ENCODE measurements at places on chromosomes 16 and 17.
A peak's percentile ranks its signal among the peaks of the same experiment; 100 is the strongest.

DNA sequence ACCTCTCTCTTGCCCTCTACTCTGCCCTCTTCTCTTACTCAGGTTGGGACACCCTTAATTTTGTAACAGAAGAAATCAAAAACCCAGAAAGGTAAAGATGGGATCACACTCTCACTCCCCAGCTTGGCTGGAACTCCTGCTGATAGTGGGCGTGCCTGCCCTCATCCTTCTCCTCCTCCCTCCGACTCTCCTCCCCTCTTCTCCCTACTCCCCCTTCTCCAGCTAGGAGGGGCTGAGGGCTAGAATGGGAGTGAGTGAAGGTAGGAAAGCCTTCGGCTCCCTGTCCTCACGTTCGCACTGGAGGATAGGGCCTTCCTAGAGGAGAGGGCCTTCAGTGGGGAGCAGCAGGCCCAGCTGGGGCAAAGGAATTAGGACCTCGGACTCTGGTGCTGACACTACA lies 20.3 kb downstream of the SLC7A6OS start:
- DNase-seq, result no peak

DNA sequence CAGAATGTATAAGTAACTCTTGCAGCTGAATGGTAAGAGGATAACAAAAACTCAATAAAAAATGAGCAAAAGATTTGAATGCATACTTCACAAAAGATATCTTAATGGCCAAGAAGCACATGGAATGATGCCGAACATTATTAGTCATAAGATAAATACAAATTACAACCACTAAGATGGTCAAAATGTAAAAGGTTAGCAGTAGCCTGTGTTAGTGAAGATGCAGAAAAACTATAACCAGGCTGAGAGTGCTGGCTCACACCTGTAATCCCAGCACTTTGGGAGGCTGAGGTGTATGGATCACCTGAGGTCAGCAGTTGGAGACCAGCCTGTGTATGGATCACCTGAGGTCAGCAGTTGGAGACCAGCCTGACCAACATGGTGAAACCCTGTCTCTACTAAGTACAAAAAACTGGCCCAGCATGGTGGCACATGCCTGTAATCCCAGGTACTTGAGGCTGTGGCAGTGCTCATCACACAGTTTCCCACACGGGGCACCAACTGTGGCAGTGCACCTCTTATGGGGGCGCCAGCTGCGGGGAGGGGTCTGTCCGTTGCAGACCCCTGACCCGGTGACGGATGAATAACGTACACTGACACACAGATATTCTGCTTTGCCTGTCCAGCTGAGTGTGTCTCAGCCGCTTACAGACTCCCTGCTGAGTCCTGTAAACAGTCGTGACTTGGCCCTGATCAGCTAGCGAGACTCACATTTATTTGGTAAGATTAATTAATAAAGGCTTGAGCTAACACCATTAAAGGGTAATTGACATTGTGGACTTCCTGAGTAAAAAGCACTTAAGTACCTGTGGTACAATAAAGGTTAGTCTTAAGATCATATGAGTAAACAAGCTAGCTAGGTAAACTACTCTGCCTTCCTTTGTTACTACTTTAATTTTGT lies 45.7 kb upstream of the FAM20A start:
- no peak for DNase-seq

DNA sequence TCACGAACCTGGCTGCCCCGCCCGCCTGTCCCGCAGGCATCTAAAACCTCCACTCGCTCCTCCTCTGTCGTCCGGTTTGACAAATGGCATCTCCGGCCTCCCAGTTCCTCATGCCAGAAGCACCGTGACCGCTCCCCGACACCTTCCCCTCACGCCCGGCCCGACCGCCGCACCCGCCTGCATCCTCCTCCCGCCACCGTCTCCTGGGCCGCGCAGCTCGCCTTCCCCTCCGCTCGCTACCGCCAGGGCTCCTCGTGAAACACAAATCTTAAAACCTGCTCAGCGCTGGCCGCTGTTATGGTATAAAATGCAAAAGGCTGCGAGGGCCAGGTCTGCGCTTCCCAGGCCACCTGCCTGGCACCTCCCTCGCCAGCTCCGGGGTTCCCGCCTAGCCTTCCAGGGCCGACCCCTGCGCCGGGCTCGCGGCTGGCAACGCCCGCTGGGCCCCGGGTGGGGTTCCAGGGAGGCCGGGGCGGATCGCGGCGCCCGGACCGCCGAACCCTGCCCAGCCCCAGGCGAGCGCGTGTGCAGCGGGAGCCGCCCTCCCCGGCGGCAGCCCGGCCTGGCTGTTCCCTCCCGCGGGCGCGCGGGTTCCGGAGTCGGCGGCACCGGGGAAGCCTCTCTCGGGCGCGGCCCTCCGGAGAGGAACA lies 488 bp downstream of the SPSB3 start:
- no peak for DNase-seq

DNA sequence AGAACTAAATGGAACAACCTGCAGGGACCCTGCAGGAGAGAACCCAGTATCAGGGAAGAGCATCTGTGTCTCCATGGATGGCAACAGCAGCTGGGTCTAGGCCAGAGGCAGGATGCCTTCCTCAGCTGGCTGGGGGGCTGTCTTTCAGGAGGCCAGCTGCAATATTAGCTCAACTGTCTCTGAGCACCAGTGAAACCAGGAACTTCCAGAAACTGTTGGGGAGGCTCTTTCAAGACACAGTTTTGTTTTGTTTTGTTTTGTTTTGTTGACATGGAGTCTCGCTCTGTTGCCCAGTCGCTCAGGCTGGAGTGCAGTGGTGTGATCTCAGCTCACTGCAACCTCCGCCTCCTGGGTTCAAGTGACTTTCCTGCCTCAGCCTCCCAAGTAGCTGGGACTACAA lies 7.6 kb downstream of the GPR142 start:
- no peak for DNase-seq

DNA sequence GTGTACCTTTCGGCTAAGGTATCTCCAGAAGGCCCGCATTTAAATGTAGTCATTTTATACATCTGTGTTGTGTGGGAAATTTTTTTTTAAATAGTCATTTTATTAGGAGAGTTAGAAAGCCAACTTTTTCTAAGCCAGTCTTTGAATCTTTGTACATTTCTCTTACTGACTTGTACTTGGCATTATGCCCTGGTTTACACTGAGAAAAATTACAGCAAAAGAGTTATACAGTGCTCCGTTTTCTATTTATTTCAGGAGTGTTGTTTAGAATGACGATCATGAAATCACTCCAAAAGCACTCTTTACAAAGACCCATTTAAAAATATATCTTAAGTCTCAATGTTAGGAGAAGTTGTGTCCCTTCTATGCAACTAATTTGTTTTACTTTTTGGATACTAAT lies 91.8 kb downstream of the CYB561 start:
- DNase-seq, result no peak

DNA sequence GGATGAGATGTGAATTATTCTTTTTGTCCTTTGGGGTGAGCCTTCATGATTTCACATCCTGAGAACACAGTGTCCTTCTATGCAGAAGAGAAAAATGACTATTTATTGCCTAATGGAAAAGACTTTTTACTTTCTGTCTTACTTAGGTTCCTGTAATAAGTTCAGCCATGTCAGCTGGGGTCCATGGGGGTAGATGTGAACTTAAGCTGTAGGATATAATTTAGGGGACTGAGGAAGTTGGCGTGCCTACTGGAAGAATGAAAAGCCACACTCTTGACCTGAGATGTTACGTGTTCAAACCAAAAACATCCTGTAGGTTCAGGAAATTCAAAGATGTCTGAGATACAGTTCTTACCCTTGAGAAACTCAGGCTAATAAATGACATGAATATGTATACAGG lies 660.5 kb downstream of the TOX3 start:
- no peak for DNase-seq

GRCh38 chr16:81542609-81543570 lies 98.3 kb downstream of the CMIP start:
- no peak for DNase-seq

DNA sequence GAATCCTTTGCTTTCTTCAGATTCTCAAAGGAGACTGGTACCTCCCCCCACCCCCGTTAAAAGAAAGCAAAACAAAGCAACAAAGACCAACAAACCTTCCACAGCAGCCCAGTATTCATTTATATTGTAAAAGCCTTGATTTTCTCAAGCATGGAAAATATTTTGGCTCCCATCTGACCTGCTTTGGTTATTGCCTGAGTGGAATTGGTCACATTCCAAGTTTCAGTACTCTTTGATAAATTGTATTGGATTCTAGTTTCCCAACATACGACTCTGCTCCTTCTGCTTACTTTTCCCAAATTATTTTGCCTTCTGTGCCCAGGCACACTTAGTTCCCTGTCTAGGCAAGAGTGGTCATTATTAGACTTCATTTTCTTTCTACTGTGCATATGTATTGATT lies 1.3 kb downstream of the ABCC11 start:
- DNase-seq, result no peak

- DNase-seq, result peak; percentile 75
Measured at GRCh38 chr17:7237761-7238419, 1.4 kb downstream of the PHF23 start.

DNA sequence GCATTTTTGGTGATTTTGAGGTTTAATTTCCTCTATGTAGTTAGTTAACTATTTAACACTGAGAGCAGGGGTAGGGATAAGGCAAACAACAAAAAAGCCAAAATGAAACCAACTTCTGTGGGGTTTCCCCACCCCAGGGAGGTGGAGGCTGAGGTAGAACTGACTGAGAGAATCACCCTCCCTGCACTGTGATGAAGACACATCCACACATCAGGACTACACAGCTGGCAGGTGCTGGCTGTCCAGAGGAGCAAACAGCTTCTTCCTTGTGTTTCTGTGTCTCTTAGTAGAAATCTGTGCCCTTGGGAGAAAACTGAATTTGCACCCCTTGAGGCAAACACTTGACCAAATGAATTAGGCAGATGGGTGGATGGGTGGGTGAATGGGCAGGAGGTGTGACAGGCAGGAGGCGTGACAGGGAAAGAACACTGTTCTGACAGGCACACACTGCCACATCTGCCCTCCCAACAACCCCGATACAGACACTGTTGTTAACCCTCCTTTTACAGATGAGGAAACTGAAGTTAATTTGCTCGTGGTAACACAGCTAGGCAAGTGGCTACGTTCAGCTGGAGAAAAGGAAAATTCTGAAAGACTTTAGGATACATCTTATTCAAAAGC lies 62.9 kb upstream of the AMZ2 start:
- DNase-seq, result no peak

- no peak for DNase-seq
Measured at GRCh38 chr17:63450551-63450950, 4.4 kb upstream of the CYB561 start.

DNA sequence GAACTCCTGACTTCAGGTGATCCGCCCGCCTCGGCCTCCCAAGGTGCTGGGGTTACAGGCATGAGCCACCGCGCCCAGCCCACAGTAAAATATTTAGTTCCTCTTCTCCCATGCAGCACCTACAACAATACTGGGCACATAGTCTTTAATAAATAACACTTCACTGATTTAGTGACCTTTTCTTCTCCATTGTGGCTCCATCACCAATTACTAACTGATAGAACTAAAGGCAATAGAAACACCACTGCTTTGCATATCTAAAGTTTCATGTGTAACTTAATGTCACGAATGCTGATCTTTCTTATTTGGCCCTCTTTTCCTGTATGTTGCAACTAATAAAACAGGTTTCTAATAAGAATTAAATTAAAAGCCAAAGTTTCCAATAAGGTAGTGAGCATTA lies 38.9 kb downstream of the TRIM37 start:
- no peak for DNase-seq

DNA sequence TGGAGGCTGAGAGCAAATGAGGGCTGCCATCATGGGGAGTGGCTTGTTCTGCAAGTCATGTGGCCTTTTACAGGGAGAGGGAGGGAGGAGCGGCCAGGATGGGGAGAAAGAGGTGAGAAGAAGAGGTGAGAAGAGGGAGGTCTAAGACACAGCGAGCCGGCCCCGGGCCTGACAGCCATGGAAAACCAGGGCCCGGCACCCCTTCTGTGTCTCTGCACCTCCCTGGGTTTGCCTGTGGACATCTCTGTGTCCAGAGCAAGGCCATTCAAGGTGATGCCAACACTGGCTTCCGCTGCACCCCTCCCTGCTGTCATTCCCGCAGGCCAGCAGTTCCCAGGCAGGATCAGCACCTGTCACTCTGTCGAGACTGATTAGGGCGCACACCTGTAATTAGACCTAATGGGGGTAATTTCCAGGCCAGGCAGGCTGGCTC lies 75.6 kb downstream of the MGAT5B start:
- no peak for DNase-seq

GRCh38 chr16:84484579-84485254 lies 19.7 kb downstream of the MEAK7 start:
- no peak for DNase-seq

GRCh38 chr17:19311016-19311415 lies 51.5 kb downstream of the B9D1 start:
- DNase-seq, result no peak

- DNase-seq, result no peak
Measured at GRCh38 chr17:57557416-57557815, 187.7 kb downstream of the CCDC182 start.
